ENCODE measurements at places on chromosomes 3 and 15.
A peak's percentile ranks its signal among the peaks of the same experiment; 100 is the strongest.

- DNase-seq, result no peak
Measured at GRCh38 chr15:89784686-89784960, 8.5 kb downstream of the MESP2 start.

DNA sequence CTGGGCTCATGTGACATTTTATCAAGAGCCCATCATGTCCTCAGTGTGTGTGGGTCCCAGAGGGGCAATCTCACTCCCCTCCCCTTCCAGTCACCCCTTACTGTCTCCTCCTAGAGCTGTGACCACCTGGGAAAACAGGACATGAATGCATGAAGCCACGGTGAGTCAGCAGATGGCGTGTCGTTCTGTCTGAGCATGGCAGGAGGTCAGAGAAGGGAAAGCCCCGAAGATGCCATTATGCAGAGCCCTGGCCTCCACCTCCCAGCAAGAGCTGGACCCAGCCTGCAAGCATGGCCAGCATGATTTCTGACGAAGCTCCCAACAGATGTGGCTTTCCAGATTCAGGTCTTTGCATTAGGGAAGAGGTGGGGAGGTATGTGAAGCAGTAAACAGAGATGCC, 118.5 kb downstream of the TLE3 start:
- DNase-seq, result no peak

- DNase-seq, result no peak
Measured at GRCh38 chr15:52094811-52095584, 17.6 kb downstream of the BCL2L10 start.

DNA sequence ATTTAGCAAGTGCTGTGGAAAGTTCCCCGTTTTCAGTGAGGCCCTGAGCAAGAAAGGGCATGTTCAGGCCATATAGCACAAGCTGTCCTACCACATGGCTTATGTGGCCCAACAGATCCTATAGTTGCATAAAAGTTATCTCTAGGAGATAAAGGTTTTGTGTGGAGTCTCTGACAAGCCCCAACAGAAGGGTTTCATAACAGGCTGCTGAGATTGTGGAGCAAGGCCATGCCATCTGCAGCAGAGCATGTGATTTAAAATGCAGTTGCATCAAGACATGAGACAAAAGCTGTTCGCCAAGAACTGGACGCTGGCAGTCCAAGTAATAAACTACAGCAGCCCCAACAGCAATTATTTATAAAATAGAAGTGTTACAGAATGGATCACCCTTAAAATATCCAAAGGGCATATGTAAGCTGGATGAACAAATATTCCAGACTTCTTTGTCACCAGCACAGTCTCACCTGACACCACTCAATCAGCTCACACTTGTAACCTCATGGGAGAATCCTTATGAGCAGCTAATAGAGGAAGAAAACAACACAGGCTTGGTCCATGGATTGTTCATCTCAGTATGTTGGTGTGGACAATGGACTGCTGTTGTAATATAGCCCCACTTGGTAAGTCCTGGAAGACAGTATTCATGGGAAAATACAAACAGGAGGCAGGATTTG, 14.4 kb upstream of the CLDN1 start:
- no peak for DNase-seq

DNA sequence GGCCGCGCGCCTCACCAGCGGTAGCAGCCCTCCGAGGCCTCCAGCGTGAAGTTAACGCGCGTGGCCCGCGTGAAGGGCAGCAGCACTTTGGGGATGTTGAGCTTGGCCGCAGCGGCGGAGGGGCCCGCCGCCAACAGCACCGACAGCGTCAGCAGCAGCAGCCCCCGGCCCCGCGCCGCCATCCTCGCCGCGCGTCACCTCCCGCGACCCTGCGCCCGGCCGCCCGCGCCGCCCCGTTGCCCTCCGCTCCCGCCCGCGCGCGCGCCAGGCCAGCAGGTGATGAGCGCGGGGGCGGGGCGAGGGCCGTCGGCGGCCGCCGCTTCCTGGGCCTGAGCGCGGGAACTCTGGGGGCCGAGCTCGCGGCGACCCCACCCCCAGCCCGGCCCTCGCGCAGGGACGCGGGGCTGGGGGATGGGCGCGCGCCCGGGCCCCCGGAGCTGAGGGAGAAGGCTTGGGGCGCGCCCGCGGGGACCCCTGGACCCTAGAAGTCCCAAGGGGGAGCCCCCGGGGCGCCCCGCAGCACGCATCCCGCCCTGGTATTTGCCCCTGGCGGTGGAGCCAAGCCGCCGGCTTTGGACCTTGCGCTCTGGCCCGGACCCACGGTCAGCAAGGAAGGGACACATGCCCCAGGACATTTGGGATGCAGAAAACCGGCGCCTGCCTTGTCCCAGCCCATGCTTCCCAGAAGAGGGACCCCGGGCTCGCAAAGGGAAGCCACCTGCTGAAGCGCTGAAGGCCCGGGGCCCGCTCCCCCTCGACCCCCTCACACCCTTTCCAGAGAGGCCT, at the start of gene NUP210:
NUP210 (minus strand) TSS at position 278 of the 786 bp plus-strand sequence; CDS start at position 182, 96 bp downstream.
- peak; percentile 33 for DNase-seq

DNA sequence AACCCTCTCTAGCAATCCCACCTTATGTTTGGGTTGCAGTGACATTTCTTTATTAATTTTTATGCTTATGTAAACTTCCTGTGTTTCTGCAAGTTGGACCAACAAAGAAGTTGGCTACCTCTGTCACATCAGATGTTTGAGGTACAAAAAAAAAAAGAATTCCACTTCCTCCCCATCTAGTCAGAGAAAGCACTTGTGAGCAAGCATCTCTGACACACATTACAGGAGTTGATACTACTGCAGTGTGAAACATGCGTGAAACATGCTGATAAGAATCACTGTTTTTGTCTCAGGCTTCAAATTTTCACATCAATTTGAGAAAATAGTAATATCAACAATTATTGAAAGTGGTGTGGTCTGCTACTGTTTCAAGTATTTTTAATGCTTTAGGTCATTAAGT, 1.3 kb downstream of the SCAANT1 start:
- no peak for DNase-seq

GRCh38 chr3:195546130-195546560, 3.0 kb upstream of the PPP1R2 start:
- peak; percentile 76 for DNase-seq

DNA sequence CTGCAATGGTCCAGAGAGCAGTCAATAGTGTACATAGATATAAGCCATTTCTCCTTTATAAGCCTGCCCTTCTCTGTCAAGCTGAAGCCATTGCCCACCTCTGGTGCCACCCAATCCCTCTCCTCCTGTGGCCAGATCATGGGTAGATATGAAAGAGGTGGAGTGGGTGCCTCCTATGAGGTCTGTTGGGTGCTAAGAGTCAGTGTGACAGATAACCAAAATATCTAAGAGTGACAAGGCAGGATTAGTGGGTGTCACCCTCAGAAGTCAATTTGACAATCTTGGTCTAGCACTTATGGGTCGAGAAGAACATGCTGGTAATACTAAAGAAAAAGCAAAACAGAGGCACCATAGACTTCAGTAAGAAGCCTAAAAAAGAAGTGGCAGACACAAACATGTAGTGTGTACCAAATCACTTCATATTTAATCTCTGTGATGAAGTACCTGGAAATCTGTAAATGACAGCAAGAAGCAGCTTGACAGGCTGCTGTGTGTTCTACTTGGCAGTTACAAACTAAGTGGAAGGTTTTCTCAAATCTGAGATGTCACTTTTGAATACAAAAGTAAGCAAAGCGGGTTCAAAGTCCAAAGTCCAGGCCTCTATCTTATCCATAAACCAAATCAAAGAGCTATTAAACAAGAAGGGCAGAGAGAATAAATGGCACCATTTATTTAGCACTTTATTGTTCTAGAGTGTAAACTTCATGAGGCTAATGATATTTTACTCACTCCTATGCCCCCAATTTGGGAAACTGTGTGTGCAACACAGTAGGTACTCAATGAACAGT, 118.9 kb upstream of the EOMES start:
- no peak for DNase-seq

GRCh38 chr3:23649448-23649847, 156.3 kb upstream of the UBE2E1 start:
- no peak for DNase-seq

Data from NCI-H226 (cell line).